Urothelium cell line (cell line): ENCODE measurements at places on chromosomes 7 and 10.

DNA sequence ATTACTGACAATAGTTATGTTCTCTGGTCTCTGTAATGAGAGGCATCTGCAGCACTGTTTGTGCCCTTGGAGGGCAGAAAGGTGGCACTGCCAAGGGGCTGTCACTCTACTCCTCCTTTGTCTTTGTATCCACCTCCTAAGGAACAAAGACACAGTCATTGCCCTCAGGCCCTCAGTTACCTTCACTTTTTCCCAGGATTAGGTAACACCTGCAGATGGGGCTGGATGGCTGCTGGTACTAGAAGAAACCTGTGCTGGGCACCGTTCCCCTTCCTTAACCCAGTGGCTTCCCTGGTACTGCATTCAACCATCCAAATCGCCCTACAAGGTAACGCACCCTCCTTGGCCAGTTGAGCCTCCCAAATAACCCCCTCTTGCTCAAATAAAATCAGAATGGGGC, 246.9 kb upstream of the NEBL start:
- DNase-seq: no peak

DNA sequence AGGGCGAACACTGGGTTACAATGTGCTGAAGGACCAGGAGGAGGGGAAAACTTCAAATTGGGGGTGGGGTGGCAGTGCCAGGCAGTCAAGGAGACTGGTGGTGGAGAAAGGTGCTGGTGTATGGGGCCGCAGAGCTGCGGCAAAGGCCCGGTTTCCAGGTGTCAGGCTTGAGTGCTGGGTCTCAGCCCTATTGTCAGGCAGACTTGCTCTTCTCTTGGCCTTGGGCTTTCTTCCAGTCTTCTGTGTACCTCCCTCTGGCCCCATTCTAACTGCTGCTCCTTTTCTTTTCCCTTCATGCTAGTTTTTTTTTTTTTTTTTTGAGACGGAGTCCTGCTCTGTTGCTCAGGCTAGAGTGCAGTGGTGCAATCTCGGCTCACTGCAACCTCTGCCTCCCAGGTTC, 51.0 kb downstream of the POLR3A start:
- DNase-seq: no peak

- no peak for DNase-seq
These were observed 15.7 kb upstream of the MSRB2 start for GRCh38 chr10:23079700-23080099.

GRCh38 chr7:16460789-16461493, 4.6 kb downstream of the SOSTDC1 start:
- no peak for DNase-seq

- no peak for DNase-seq
These were observed 34.4 kb downstream of the FHIP2A start for GRCh38 chr10:114855776-114856543.

GRCh38 chr7:39399458-39399857, 166.7 kb upstream of the YAE1 start:
- DNase-seq: no peak

GRCh38 chr10:45461034-45461433, 87.0 kb downstream of the ALOX5 start:
- no peak for DNase-seq

- no peak for DNase-seq
These were observed 56.1 kb downstream of the RAPGEF5 start for GRCh38 chr7:22300839-22301238.

DNA sequence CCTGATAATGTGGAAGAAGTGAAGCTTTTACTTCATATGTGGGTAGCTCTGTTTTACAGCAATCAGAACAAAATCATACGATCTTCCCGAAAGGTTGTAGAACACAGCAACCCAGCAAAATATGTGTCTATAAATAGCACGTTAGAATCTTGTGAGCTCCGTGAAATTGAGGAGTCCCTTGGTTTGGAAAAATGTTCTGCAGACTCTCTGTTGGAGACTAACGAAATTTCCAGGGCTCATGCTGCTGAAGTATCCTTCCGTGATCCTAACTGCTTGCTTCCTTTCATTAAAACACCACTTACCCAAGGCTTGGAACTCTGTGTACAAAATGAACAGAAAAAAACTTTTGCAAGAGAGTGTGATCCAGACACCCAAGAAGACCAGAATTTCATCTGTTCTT, 57.5 kb downstream of the TASOR2 start:
- DNase-seq: no peak

- no peak for DNase-seq
These were observed 182.8 kb upstream of the PHYHIPL start for GRCh38 chr10:58993480-58994221.
